ENCODE measurements at places on chromosomes 12 and 14.

DNA sequence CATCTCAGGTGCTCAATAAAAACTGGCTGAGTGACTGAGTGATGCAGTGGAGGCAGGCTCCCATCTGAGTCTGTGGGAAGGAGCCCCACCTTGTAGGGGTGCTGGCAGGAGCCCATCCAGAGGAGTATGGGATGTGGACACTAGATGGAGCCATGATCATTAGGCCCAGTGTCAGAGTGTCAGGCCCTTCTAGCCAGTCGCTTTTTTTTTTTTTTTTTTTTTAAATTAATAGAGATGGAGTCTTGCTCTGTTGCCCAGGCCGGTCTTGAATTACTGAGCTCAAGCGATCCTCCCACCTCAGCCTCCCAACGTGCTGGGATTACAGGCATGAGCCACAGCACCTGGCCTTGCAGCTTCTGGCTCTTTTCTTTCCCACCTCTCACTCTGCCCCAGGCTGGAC lies 11.5 kb downstream of the RITA1 start:
- H3K4me1 ChIP-seq, result peaks cover 3% of the 10 kb centered on the region
- no peaks in the 10 kb centered on the region for H3K27me3 ChIP-seq
- no peaks in the 10 kb centered on the region for H3K36me3 ChIP-seq

- peaks cover 11% of the 10 kb centered on the region for H3K36me3 ChIP-seq
- H3K4me1 ChIP-seq, result no peaks in the 10 kb centered on the region
- H3K4me3 ChIP-seq, result no peak overlapping the region
- no peak overlapping the region for H3K27ac ChIP-seq
- DNase-seq, result no peak
Measured at GRCh38 chr12:3604748-3605586, 114.0 kb downstream of the PRMT8 start.

GRCh38 chr14:20564501-20564997 lies 3.7 kb upstream of the RNASE9 start:
- no peaks in the 10 kb centered on the region for H3K27me3 ChIP-seq
- no peaks in the 10 kb centered on the region for H3K36me3 ChIP-seq
- DNase-seq, result no peak
- H3K4me1 ChIP-seq, result peaks cover 8% of the 10 kb centered on the region

DNA sequence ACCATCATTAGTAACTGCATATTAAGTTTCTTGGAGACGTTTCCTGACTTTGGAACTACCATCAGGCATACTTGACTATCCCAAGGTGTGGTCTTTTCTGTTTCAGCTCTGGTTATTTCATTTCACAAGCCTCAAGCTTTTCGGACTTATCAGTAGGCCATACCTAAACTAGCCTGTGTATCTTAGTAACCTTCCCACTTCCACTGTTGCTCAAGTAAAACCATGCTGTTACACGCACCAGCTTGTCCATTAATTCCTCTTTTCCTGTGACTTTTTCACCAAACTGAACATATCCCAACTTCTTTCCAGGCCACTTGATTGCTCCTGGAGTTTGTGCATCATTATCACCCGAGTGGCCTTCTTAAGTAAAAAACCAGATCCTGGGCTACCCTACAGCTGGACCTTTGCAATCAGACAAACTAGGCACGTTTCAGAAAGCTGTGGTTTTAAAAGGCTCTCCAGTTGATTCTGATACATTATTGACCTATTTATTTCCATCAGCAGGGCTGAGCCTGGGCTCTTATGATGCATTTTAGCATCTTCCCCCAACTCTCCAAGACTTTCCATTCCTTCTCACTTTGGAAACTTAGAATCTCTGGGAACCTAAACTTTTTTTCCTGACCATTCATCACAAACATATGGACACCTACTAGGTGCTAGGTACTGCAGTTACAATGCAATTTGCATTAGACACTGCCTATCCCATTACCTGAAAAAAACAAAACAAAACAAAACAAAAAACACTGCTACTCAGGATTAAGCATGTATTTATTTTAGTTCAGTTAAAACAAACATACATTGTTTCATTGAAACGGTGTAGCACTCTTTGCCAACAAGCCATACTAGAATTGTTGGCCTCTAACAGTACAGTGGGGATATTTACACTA lies 14.9 kb downstream of the SLC38A2 start:
- peak overlapping the region; percentile 13 for H3K27ac ChIP-seq
- peaks cover 41% of the 10 kb centered on the region for H3K36me3 ChIP-seq
- DNase-seq, result no peak
- H3K4me3 ChIP-seq, result no peak overlapping the region
- peaks cover 31% of the 10 kb centered on the region for H3K4me1 ChIP-seq

All from activated naive CD8-positive, alpha-beta T cell treated with anti-CD3 and anti-CD28 coated beads for 36 hours (primary cell).